ENCODE measurements at places on chromosomes 1 and 21.
A peak's percentile ranks its signal among the peaks of the same experiment; 100 is the strongest.

DNA sequence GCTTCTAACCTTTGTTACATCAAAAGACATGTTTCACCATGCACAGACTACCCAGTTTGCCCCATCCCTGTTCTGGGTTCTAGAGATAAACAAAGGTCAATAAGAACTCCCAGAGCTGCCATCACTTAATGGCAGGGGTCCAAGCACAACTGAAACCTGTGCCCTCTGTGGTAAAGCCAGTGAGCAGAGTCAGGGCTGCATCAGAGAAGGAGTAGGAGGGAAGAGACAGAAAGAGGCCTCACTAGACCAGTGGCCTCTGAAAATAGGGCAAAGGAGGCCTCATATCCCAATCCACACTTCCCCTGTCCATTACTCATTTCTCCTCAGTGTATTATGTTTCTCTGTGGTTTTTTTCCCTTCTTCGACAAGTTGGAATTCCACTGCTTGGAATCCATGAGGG is 10.2 kb downstream of the ATP1A2 start:
- DNase-seq, result no peak

DNA sequence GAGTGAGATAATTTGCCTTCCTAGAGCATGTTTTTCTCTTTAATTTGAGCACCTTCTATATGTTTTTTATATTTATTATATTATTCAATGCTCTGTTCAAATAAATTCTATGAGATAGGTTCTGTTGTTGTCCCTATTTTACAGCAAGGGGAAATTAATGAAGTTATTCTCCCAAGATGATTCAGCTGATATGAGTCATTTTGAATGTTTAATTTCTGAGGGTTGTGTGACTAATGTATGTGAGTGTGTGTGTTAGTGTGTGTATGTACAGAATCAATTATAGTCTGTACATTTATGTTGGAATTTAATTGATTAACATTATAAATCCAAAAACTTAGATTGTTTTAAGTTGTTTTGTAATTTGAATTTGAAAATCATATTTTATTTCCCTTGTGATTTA is 1536.7 kb upstream of the B3GALT2 start:
- peak; percentile 64 for DNase-seq

- DNase-seq, result peak; percentile 66
These were observed 87.5 kb upstream of the RHOU start for GRCh38 chr1:228647523-228648444.

DNA sequence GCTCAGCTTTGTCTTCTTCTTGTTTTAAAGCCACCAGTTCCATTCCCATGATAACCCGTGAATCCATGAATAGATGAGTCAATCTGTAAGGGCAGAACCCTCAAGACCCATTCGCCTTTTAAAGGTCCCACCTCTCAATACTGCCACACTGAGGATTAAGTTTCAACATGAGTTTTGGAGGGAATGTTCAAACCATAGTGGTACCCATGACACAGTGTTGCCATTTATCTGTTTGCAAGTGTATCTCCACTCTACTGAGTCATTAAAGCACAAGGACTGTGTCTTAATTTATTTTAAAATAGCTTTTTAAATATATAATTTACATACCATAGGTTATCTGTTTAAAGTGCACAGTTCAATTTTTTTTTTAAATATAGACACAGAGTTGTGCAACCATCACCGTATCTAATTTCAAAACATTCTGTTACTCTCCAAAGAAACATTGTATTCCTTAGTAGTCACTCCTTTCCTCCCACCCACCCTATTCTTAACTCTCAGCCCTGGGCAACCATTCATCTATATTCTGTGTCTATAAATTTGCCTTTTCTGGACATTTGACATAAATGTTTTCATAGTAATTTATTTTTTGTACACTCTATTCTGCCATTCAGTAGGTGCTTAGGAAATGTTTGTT is 4.8 kb upstream of the IL24 start:
- DNase-seq, result peak; percentile 87

- DNase-seq, result no peak
These were observed 468.1 kb upstream of the PTBP2 start for GRCh38 chr1:96253246-96254035.

- DNase-seq, result peak; percentile 75
These were observed 145.7 kb upstream of the PRMT6 start for GRCh38 chr1:106910798-106911197.

DNA sequence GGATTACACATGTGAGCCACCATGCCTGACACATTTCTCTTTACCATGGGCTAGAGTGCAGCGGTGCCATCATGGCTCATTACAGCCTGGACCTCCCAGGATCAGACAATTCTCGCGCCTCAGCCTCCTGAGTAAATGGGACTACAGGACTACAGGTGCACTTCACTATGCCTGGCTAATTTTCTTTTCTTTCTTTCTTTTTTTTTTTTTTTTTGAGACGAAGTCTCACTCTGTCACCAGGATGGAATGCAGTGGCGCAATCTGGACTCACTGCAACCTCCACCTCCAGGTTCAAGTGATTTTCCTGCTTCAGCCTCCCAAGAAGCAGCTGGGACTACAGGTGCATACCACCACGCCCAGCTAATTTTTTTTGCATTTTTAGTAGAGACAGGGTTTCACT is 14.8 kb upstream of the KIF1B start:
- DNase-seq, result peak; percentile 70

- DNase-seq, result no peak
These were observed 272.5 kb downstream of the SIPA1L2 start for GRCh38 chr1:232357416-232357815.

DNA sequence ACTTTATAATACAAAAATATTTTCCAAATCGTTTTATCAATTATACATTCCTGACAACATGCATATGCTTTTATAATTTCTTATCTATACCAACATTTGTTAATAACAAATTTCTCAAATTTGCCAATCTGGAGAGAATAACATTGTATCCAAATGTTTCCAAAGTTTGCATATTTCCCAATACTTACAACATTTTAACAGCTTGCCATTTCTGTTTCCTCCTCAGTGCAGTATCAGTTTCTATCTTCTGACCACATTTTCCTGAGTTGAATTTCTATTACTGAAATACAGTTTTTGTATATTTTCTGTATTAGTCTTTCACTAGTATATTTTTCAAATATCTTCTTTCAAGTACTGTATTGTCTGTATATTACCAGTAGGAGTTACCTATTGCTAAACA is 1594.3 kb downstream of the PLA2G4A start:
- no peak for DNase-seq

DNA sequence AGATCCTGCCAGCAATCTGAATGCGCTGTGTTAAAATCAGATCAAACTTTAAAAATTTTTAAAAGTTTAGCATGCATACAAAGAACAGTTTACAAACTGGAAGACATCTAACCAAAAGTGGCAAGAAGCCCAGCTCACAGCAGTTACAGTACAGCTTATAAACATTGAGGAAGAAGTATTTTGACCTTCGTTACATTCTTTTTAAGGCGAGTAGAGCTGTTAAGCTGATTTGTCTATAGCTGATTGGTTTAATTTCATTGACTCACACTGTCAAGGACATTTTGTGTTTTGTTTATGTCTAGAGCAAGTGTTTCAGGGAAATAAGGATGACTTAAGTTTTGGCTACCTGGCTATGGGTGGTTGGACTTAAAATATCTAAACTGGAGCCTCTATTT is 3.0 kb upstream of the PGM1 start:
- no peak for DNase-seq

DNA sequence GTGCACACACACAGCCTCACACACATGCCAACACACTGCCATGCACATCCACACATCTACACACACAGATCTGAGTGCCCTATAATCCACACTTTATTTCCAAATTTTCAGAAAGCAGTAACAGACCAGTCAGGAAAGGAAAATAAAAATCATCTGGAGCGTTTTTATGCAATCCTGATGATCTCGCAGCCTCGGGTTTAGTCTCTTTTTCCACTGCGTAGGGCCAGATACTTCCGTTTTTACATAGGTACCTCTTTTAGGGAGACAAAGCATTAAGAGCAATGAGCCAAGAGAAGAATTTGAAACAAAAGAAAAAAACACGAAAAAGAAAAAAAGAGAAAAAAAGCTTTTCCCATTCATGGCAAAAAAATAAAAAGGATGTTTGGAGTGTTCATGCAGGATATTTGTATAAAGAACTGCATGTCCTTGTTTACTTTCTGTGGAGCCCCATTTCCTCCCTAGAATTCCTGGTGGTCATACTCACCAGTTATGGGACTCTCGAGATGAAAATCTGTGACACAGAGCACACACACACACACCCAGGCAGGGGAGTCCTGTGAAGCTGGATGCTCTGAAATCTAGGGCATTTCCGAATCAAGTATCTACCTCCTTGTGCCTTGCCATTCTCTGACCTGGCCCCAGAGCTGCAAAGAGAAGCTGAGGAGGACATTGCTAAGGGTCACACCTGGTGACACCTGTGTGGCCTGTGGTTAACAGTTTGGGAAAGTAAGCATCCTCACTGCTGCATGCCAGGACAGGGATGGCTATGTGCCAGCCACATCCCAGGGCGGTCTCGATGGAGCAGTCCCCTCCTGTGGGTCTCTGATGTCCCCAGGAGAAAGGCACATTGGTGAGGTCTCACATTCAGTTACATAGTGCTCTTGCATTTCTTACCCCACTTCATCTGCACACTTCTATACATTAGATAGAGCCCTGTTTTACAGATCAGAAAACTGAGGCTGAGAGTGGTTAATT is 83.6 kb downstream of the RUNX1 start:
- peak; percentile 41 for DNase-seq

GRCh38 chr1:184556665-184557064 is 169.8 kb downstream of the C1orf21 start:
- DNase-seq, result peak; percentile 6

DNA sequence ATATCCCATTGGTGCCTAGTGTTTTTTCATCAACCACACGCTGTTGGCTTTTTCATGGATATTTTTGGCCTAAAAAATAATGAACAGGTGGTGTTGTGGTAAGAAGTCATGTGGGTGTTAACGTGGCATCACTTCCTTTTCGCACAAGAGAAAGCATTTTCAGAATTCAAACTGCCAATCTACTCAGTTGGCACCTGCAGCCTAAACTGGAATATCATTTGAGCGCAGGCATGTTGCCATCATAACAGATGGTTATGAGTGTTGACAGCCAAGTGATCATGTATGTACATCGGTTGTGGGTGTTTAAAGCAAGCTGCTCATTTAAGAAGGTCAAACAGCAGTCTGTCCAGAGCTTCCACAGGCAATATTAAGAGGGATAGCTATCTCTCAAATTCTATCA is 1963.0 kb downstream of the NCAM2 start:
- no peak for DNase-seq

DNA sequence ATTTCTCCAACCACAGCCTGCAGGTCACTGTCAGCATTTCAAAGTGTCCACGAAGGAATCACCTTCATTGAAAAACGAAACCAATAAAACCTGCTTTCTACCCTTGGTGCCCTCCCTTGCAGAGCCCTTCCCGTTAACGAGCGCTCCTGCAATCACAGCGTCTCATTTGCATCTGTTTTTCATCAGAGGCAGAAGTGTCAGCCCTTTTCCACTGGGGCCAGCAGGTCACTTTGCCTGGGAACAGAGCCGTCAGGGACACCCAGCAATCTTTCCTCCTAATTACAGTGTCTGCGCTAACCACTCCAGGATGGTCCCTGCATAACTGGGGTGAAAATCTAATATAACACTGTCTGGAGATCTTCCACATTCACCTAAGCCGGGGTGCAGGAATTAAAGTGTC is 85.3 kb downstream of the PSMG1 start:
- no peak for DNase-seq

GRCh38 chr1:220811695-220812094 is 25.0 kb downstream of the MTARC1 start:
- DNase-seq, result peak; percentile 61

DNA sequence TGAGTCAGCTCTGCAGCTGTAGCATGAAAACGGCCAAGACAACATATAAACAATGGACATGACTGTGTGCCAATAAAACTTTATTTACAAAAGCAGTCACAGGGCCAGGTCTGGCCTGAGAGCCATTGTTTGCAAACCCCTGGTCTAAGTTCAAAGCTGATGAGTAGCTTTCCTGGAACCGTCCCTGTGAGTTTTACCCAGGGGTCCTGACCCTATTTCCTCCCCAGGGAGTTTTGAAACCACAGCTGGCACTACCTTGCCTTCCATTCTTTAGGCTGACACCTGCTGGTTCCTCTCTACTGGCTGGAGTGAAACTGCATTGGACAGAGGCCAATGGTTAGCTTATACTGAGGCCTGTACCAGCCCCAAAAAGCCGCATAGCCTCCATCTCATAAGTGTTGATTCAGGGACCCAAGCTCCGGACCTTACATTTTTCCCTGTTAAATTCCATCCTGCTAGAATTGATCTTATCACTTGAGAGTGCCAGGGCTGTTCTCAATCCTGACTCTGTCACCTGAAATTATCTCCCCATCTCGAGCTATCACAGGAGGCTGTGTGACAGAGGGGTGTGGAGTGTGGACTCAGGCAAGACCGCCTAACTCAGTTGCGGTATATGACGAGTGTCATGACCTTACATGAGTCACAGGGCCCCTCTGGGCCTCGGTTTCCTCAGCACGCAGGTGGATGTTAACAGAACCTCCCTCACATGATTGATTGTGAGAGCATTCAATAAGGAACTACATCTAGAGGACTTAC is 343.6 kb downstream of the NPHP4 start:
- DNase-seq, result peak; percentile 36

- no peak for DNase-seq
These were observed 14.1 kb downstream of the IRF2BP2 start for GRCh38 chr1:234595899-234596298.

DNA sequence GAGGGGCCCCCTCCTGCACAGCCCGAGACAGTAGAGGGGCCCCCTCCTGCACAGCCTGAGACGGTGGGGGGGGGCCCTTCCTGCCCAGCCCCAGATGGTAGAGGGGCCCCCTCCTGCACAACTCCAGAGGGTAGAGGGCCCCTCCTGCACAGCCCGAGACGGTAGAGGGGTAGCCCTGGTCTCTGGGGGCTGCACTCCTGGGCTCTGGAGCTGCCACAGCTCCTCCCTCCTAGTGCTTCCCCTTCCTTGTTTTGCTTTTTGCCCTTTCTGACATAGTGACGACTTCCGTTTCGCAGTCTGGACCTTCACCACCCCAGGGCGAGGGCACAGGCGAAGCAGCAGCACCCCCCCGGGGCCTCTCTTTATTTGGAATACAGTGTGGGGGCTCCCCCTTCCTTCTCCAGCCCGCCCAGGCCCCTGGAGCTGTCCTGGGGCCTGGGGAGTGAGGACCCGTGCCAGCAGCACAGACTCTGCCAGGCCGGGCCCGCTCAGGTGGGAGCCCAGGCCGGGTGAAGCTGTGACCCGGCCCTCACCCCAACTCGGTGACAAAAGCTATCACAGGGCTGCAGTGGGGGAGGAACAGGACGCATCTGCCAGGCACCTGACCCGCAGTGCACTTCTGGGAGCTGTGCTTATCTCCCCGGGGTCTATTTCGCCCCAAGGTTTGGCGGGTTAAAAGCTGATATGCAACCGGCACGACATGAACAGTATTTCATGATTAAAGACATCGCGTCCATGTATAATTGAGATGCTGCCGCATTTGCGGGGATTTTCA is 1.1 kb upstream of the PRXL2B start:
- DNase-seq, result peak; percentile 13

- no peak for DNase-seq
These were observed 70.2 kb downstream of the GADD45A start for GRCh38 chr1:67755160-67755559.

All from bronchial epithelial cell (primary cell).